CD4-positive, alpha-beta T cell treated with Interleukin-21 for 1 hour (primary cell): ENCODE measurements at places on chromosomes 12 and 14.
A peak's percentile ranks its signal among the peaks of the same experiment; 100 is the strongest.

- no peak for DNase-seq
Measured at GRCh38 chr12:64675795-64676194, 65.5 kb downstream of the RASSF3 start.

DNA sequence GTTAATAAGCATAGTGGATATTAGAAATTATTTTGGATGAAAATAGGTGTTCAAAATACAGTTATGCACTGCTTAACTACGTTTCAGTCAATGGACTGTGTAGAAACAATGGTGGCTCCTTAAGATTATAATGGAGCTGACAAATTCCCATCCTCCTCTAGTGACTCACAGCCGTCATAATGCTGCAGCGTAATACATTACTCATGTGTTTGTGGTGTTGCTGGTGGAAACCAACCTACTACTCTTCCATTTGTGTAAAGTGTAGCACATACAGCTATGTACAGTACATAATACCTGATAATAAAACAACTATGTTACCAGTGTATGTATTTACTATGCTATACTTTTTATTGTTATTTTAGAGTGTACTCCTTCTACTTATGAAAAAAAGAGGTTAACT is 111.2 kb upstream of the TMCC3 start:
- no peak for DNase-seq

GRCh38 chr12:69168363-69168762 is 71.0 kb upstream of the CPSF6 start:
- DNase-seq, result no peak

DNA sequence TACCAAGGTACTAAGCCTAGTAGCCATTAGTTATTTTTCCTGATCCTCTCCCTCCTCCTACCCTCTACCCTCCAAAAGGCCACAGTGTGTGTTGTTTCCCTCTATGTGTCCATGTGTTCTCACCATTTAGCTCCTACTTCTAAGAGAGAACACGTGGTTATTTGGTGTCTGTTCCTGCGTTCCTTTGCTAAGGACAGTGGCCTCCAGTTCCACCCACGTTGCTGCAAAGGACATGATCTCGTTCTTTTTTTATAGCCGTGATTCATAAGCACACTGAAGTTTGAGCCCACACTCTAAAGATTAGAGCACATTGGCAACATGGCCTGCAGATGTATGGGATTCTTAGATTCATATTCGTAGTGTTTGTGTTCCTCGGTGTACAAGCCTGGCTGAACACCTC is 8.1 kb upstream of the STX2 start:
- no peak for DNase-seq

GRCh38 chr12:75364919-75365318 is 26.0 kb upstream of the GLIPR1L2 start:
- DNase-seq, result no peak

DNA sequence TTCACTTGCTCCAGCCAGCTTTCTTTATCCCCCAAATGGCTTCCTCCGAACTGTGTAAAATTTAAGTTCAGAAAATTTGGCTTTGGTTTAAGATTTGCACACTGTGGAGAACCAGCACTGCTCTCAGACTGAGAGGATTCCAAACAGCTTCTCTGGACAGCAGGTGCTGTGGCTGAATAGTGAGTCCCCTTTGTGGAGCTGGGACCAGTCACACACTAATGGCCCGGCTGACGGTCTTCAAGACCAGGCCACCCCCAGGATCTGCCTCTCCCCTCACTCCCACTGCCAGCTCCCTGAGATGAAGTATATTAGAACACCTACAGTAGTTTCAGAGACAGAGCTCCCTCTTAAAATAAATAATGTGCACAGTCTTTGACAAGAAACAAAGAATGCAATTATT is 267.3 kb downstream of the BCAT1 start:
- DNase-seq, result no peak

DNA sequence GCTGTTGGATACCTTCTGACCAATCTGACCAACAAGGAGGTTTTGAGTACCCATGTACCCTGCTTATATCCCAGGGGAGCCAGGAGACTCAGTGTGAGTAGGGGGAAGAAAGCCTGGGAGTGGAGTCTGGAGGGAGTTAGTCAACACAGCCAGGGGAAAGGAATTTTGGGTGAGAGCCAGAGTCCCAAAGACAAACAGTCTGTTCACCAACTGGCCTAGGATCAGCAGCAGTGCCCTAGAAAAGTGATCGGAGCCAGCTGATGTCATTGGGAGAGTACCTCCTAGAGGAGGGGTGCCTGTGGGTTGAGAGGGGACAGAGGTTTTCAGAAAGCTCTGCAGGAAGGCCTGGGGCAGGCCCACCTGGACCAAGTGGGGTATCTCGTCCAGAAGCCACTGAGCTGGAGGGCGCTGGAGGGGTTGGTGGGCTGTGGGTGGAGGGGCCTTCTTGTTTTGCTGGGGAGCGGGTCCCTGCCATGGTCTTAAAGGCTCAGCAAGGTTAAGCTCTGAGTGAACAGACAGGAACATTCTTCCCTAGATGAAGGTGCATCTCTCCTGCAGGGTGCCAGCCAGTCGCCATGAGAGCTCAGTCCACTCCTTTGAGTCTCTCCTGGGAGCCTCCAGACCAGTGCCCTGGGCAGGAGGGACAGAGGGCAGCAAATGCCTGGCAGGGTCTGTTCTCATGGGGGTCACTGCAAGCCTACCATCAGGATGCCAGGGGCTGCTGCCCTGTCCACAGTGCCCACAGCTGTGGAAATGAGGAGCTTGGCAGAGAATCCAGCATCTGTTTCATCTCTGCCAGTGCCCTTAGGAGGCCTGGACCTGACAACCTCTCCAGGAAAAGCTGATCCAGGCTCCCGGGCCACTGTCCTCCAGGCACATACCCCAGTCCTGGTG is 63.6 kb downstream of the CHGA start:
- no peak for DNase-seq

DNA sequence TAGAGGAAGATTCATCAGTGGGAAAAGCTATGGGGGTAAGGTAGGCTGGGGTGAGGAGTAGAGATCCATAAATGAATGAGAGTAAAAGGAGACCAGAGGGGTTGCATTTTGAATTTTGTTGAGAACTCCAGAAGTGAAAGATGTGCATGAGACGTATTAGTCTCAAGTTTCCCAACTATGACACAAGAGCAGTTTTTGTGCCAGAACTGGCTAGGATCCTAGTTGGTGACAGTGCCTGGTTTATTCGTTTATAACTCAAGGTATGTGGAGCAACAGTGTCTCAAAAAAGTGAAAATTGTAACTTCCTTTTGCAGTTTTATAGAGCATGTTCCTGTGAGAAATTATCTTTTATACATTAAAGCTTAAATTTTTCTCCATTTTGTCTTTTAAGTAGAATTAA is 377.0 kb downstream of the NPAS3 start:
- DNase-seq, result no peak

GRCh38 chr12:93297032-93297431 is 80.7 kb upstream of the NUDT4 start:
- DNase-seq, result no peak

DNA sequence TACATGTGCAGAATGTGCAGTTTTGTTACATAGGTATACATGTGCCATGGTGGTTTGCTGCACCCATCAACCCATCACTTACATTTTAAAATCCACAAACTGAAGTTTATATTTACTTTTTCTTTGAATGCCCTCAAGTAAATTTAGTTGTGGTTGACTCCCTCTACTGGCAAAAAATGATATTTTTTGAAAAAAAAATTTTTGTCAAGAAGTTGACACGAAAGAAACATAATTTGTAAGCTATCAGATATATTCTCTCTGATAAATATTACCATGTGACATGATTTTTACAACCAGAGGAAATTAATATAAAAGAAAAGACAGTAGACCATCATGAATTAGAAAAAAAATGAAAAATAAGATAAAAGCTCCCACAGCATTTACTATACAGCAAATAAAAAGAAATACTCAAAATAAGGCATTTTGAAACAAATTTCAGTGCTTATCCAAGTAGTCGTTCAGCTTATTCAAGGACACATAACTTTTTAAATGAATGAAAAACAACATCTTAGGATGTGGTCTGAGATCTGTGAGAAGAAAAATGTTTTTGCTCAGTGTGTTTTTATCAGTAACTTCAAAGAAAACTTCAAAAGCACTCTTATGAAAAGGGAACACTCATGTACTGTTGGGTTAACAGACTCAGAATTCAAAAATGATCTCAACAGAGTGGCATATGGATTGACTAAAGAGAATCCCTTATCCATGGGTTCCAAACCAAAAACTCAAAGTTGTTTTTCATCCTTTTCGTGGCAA is 30.0 kb upstream of the GRIP1 start:
- peak; percentile 37 for DNase-seq

DNA sequence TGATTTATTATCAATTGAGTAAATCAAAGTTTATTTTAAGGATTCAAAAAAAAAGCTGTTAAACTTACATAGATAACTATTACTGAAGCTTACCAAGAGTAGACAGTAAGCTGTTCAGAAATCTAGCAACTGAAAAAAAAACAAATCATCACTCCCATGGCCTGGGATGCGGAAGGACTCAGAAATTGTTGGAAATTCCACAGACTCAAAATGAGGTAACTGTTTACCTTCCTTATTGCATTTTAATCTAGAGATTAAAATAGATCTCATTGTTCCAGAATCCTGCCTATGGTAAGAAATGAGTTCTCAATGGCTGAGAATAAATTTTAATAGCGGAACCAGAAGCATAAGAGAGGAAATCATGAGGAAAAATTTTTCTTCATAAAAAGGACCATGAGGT is 87.2 kb downstream of the PPM1H start:
- no peak for DNase-seq

DNA sequence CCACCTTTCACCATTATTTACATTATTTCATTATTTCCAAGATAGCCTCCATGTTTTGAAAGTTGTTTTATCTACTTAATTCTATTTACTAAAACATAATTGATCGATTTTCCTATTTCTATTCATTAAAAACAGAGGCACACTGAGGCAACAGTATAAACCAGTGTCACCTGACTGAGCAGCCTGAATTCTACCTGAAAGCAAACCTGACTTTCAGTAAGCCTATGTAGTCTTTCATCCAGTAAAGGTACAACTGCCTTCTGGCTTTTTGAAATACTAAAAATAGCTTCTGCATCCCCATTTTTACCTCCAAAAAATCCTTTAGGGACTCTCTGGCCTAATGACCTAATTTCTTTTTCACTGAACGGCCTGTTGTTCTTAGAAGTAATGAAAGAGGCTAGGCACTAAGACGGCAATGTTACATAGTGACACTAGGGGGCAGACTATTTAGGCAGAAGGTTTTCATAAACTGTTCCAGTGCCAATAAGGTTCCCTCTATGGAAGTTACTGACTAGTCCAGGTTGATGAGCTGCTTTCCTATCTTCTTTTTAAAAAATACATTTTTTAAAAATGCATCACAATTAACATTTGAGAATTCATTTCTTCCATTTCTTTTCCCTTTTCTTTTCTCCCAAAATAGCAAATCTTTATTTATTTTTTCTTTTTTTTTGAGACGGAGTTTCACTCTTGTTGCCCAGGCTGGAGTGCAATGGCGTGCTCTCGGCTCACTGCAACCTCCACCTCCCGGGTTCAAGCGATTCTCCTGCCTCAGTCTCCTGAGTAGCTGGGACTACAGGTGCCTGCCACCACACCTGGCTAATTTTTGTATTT is 17.5 kb downstream of the ANAPC5 start:
- DNase-seq, result peak; percentile 69

DNA sequence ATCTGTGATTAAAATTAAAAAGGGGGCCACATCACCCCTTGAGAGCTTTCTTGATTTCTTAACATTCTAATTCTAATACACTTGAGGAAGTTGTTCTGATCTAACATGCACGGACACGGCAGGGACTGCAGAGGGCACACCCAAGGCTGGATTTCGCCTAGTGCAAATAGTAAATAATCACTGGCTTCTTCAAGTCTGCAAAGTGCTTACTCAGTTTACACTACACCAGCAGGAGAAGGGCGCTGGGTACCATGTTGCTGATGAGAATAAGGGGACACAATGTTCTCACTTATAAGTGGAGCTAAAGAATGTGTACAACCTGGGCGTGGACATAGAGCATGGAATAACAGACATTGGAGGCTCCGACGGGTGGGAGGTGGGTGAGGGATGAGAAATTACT is 34.2 kb downstream of the TBX5 start:
- no peak for DNase-seq

DNA sequence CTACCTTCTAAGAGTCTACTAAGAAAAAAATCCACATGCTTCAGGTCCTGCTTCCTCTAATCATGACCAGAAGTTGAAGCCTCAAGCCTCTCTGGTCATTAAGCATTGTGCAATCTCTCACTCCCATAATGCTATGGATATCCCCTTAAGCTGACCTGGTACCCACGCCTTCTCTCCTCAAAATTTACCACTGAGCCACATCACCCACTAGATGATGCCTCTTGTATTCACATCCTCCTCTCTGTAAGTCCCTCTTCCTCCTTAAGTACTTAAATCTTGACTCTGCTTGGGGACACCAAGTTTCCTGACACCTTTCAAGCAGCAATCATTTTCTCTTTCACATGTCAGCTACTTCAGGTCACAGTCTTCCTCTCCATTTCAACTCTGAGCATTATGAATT is 9.8 kb downstream of the GALNT4 start:
- no peak for DNase-seq

GRCh38 chr14:51318813-51319597 is 79.0 kb downstream of the TMX1 start:
- no peak for DNase-seq

- peak; percentile 92 for DNase-seq
Measured at GRCh38 chr12:109880043-109880931, at the start of gene GLTP. Gene GLTP, minus strand, starts transcription at chr12:109880541. Its CDS starts 167 bp downstream, at chr12:109880374.

DNA sequence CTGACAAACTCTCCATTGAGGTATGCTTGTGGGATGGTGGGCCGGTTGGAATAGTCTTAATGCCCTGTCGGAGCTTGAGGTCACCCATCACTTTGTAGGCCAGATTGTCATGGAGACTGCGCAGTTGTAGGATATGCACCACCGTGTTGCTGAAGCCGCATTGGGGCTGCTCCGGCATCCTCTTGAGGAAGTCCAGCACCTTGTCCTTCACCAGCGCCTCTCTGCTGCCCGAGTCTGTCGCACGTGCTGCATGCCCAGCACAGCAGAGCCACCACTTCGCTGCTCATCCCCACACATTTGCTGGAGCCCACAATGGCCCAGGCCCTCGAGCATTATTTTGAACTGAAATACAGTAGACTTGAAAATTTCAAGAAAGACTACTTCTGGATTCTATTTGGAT is 61.8 kb downstream of the FBXO33 start:
- no peak for DNase-seq

GRCh38 chr12:129339336-129339735 is 486.1 kb downstream of the GLT1D1 start:
- DNase-seq, result no peak

- DNase-seq, result no peak
Measured at GRCh38 chr14:98633380-98633779, 638.6 kb downstream of the BCL11B start.

DNA sequence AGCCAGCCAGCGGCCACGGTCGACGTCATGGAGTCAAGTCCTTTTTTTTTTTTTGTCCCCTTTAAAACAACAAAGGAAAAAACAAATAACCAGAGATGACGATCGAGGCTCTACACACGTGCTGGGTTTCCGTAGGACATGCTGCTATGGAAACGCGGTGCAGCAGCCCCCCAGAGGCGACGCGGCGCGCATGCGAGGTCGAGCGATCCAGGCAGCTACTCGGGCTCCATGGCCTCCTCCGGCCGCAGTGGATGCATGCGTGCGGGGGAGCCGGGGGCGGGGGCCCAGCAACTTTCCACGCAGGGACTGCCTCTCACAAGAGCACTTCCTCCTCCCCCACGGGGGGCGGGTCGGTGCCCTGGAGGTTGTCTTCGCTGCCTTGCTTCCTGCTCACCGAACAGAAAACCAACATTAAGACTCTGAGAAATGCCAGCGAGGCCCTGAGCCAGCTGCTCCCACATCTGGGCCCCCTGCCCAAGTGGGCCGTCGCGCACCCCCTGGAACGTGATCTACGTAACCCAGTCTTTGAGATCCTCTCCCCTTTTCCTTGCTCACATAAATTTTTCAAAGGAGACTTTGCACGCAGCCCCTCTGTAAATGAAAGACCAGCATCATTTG is 30.7 kb downstream of the P2RX4 start:
- DNase-seq, result peak; percentile 93

GRCh38 chr14:99272899-99273765 is 1.1 kb upstream of the BCL11B start:
- DNase-seq, result peak; percentile 53
